RPMI7951 (cell line): ENCODE measurements at places on chromosomes 1 and 21. TPM values are rescaled to one million over a fixed set of nuclear protein-coding genes. Genes with fewer than 3 reads are reported as not detected.
A peak's percentile ranks its signal among the peaks of the same experiment; 100 is the strongest.

Gene FLG2
- total RNA-seq, result not detected in 2 replicates

DNA sequence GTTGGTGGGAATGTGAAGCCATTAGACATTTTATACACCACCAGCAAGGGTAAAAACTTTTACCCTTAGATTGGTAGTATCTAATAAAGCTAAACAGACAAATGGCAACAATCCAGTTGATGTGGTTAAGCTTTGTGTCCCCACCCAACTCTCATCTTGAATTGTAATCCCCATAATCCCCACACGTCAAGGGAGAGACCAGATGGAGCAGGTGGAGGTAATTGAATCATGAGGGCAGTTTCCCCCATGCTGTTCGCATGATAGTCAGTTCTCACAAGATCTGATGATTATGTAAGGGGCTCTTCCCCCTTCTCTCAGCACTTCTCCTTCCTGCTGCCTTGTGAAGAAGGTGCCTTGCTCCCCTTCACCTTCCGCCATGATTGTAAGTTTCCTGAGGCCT, 602.3 kb downstream of the NUF2 start:
- DNase-seq, result no peak

- DNase-seq, result peak; percentile 49
Observed at GRCh38 chr21:34630536-34631143, 15.7 kb upstream of the RCAN1 start.

Gene NLRP3
- 2.1 and 3.1 TPM in 2 replicates for total RNA-seq

DNA sequence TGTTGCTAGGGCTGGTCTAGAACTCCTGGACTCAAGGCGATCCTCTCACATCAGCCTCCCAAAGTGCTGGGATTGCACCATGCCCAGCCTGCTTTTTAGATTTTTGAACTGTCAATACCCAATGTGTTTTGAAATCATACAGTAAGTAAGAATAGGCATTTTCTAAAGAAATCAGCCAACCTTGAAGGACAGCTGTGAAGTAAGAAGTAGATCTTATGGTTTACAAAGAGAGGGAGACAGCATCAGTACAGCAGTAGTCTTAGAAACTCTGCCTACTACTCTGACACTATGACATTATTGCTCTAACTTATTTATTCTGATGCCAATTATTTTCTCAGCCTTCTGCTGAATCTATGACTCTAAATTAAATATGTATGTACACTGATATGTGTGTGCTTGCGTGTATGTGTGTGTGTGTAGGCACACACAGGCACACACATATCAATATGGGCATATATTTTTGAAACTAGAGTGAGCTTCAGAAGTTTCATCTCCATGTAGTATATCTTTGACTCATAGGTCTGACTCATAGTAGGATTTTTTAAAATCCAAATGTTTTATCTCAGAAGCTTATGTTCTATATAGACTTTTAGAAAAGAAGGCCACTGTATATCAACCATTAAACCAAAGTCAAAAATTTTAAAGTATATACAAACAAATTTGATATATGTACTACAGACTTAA, 140.4 kb downstream of the COL24A1 start:
- DNase-seq, result no peak

Gene NPPA
- not detected in 2 replicates for total RNA-seq

GRCh38 chr1:21383785-21384401, 56.0 kb upstream of the NBPF3 start:
- no peak for DNase-seq

DNA sequence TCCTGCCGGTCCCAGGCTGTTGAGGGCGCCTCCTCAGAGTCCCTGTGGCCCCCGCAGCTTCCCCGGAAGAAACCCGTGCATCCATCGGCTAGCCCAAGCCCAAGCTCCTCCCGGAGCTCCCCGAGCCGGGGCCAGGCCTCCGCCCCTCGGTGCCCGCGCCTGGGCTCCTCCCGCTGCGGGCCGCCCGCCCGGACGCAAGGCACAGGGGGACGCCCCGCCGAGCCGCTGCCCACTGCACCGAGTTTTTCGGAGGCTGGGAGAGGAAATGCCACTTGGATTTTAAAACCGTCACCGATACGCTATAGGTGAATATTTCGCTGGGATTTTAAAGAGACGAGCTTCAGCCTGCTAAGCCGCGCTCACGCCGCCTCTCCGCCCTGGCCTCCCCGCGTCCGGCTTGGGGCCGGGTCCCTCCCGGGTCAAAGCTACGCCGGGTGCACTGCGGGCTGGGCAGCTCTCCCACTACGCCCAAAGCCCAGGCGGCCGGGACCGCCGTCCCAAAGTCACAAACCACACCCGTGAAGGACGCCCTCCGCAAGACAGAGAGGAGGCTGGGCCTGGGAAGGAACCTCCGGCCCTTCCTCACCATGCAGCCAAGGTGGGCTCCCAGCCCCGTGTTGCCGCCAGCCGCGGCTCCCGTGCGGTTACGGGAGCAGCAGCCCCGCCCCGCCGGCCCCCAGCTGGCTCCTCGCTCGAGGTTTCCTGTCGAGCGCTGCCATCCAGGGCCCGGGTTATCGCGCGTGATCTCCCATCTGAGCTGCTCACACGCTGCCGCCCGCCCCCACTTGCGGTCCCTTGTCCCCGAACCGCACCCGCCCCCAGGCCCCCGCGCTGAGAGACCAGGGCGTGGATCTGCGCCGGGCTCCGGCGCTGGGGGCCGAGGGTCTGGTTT, 63.2 kb downstream of the CD247 start:
- DNase-seq, result peak; percentile 54

- no peak for DNase-seq
Observed at GRCh38 chr1:156859523-156860112, 701 bp upstream of the INSRR start.

Gene NFASC
- total RNA-seq, result 6.0 and 6.8 TPM in 2 replicates

GRCh38 chr1:57605933-57606332, 182.1 kb upstream of the DAB1 start:
- DNase-seq, result no peak

- DNase-seq, result peak; percentile 66
Observed at GRCh38 chr1:43729816-43730463, 22.6 kb downstream of the ST3GAL3 start.

Gene LDLRAD1
- total RNA-seq, result not detected in 2 replicates
